Ascending aorta (tissue), 2 donors: ENCODE measurements at places on chromosomes 6 and 20. TPM values are rescaled to one million over a fixed set of nuclear protein-coding genes. Genes with fewer than 3 reads are reported as not detected.

DNA sequence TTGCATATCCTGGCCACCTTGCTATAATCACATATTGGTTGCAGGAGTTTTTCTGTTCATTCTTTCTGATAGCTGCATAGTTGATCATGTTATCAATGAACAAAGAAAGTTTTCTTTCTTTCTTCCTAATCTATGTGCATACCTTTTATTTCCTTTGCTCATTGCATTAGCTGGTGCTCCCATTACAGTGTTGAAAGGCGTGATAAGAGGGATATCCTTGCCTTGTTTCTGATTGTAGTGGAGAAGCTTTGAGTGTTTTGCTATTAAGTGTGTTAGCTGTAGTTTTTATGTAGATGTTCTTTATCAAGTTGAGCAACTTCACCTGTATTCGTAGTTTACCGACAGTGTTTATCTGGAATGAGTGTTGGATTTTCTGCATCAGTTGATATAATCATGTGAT lies 14.6 kb downstream of the STXBP5 start:
- no peaks in the 10 kb centered on the region for H3K36me3 ChIP-seq
- no peak overlapping the region for H3K4me3 ChIP-seq
- no peak for DNase-seq
- H3K27me3 ChIP-seq = no peaks in the 10 kb centered on the region
- H3K4me1 ChIP-seq = no peaks in the 10 kb centered on the region
- no peak overlapping the region for H3K27ac ChIP-seq

DNA sequence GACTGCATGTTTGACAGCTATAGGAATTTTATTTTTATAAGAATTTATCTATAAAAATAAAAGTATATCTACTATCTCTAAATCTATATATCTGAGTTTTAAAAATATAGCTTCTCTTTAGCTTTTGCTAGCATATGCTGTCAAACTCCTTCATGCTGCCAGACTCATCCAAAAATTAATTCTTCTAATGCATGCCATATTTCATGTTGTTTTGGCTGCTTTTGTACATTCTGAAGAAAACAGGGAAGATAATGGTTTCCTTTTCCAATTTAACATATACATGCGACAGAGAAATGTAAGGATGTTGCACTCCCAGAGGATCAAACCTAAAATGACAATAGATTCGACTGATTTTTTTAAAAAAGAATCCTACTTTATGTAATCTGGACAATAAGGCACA lies 577.2 kb upstream of the FLRT3 start:
- no peaks in the 10 kb centered on the region for H3K4me1 ChIP-seq
- no peak overlapping the region for H3K4me3 ChIP-seq
- H3K27me3 ChIP-seq = no peaks in the 10 kb centered on the region
- H3K36me3 ChIP-seq = no peaks in the 10 kb centered on the region
- no peak for DNase-seq

DNA sequence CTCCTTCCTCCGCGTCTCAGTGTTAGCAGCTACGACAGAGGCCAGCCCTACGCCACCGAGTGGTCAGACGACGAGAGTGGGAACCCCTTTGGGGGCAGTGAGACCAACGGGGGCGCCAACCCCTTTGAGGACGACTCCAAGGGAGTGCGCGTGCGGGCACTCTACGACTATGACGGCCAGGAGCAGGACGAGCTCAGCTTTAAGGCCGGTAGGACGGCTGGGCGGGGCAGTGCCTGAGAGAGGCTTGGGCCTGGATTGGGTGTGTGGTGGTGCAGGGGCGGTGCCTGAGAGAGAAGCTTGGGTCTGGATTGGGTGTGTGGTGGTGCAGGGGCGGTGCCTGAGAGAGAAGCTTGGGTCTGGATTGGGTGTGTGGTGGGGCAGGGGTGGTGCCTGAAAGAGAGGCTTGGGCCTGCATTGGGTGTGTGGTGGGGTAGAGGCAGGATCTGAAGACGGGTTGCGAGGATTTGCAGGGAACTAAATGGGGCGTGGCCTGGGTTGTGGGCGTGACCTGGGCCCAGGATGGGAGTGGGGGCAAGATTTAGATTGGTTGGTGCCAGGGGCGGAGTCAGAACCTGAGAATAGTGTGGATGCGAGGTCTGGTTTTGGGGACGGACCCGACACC lies 24.4 kb downstream of the SPDEF start:
- no peak for DNase-seq
- H3K4me3 ChIP-seq = peak overlapping the region; percentile 52
- no peaks in the 10 kb centered on the region for H3K27me3 ChIP-seq
- peak overlapping the region; percentile 60 for H3K27ac ChIP-seq

PAX1 gene
- not detected for total RNA-seq
